ENCODE measurements at places on chromosomes 5 and 9.

GRCh38 chr5:179151286-179152118, 91.3 kb downstream of the ZNF354C start:
- no peak for DNase-seq

GRCh38 chr5:100828071-100828897, 74.8 kb downstream of the ST8SIA4 start:
- DNase-seq, result peak; percentile 82

DNA sequence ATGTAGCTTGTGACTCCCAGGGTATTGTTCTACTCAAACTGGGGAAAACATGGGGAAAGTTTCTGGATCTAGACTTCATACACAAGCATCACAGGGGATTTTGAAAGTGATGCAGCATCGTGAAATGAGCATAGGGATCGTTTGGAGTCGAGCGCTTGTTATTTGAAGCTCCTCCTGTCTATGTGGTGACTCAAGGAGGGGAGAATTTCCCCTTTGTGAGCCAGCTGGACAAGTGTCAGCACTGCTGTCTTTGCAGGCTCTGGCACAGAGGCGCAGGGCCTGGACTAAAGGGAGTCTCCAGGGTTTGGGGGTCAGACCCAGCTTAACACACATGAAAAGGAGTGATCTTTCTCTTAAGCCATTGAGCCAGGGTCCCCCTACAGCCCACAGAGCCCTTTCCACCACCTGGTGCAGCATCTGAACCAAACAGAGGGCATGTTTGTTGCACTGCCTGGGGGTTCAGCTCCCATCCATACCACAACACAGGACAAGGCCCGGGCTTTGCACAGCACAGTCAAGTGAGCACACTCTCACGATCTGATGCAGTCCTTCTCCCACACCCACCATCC, 51.0 kb downstream of the IRF1 start:
- peak; percentile 58 for DNase-seq

DNA sequence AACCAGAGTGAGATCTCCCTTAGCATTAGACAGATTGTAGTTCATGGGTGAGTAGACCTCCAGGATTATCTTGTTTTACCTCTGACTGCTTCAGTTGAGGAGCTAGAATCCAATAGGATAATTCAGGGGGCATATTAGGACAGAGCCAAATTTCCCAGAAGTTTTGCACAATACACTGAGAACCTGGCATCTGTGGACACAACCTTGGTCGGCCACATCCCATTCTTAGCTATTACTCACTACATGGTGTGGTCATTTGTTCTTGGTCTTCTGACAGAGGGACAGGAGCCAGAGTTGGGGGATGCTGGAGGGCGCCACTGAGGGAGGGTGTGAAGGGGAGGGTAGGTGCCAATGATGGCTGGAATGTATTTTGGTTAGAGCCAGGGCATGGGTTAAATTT, 66.6 kb downstream of the NPR3 start:
- DNase-seq, result no peak

DNA sequence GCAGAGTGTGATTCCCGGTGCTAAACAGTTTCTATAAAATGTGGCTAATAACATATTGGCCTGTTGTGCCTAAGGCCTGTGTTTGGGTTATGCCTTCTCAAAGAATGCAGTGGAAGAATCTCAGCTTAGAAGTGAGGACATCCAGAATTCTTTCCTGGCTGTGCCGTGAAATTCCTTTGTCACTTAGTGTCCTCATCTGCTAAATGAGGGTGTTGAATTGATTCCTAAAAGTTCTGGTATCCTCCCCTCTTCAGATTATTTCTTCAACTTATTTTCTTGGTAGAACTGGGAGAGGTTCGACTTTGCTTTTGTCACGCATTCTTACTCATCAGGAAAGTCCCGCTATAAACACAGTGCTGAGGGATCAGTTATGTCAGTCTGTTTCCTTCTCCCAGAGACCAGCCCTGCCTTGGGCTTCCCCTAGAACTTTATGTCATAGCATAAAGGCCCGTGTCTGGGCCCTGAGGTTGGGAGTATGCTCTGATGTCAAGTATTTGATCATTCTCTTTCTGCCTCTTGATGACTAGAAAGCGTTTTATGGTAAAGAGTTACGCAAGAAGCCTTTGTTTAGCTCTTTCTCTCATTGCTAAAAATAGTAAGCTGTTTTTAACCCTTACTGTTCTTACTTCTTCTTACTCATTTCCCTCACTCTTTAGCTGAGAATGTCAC, 29.5 kb downstream of the MTAP start:
- peak; percentile 85 for DNase-seq

DNA sequence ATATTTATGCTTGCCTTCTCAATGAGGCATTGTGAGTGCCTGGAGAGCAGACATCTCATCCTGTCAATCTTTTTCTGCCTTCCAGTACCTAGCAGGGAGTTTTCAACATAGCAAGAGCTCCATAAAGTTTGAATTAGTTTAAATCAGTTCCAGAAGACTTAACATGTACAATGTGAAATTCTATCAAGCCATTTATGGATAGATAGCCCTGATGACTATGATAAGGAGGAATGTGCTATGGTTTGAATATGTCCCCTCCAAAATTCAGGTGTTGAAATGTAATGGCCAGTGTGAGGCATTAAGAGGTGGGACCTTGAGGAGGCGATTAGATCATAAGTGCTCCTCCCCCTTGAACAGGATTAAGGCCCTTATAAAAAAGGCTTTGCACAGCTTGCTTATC, 306.9 kb upstream of the SMARCA2 start:
- DNase-seq, result no peak

GRCh38 chr9:35520364-35520710, 30.4 kb downstream of the RUSC2 start:
- no peak for DNase-seq

- no peak for DNase-seq
Measured at GRCh38 chr5:177973066-177973635, 22.9 kb downstream of the PROP1 start.
